CD4-positive, alpha-beta memory T cell (primary cell): ENCODE measurements at places on chromosomes 13 and 19. TPM values are rescaled to one million over a fixed set of nuclear protein-coding genes. Genes with fewer than 3 reads are reported as not detected.

DNA sequence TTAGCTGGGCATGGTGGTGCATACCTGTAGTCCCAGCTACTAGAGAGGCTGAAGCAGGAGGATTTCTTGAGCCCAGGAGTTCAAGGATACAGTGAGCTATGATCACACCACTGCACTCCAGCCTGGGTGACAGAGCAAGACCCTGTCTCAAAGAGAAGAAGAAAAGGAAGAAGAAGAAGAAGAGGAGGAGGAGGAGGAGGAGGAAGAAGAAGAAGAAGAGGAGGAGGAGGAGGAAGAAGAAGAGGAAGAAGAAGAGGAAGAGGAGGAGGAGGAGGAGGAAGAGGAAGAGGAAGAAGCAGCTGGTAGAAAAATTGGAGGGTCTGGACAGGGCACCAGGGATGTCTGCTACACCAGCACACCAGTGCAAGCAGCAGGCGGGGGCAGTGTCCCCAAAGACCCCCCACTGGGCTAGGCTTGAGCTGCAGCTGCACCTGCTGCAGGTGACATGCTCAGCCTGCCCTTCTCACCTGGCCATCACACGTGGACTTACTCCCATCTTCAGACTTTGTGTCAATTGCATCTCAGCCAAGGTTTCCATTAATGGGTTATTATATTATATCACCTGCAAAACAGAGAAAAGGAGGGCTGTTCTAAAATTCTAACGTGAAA lies 180.9 kb upstream of the ZNF507 start:
- DNase-seq, result no peak

- DNase-seq, result no peak
Measured at GRCh38 chr13:98688373-98688772, 64.1 kb downstream of the SLC15A1 start.

The FGF21 gene
- not detected for total RNA-seq

- no peak for DNase-seq
Measured at GRCh38 chr13:113552786-113553434, 31.6 kb upstream of the TFDP1 start.

- no peak for DNase-seq
Measured at GRCh38 chr19:3690551-3691371, 9.5 kb downstream of the PIP5K1C start.

The CATSPERD gene
- total RNA-seq, result not detected

The LSR gene
- total RNA-seq, result 45.8 TPM

The INSR gene
- 1.2 TPM for total RNA-seq

GRCh38 chr19:38826856-38827551 lies 4.6 kb downstream of the ECH1 start:
- DNase-seq, result no peak

- DNase-seq, result no peak
Measured at GRCh38 chr13:26197298-26197697, 24.8 kb downstream of the RNF6 start.

The MAB21L1 gene
- not detected for total RNA-seq

GRCh38 chr19:54696766-54697165 lies 27.5 kb upstream of the KIR3DL3 start:
- no peak for DNase-seq

GRCh38 chr19:56091751-56092546 lies 29.1 kb downstream of the ZNF787 start:
- DNase-seq, result no peak

- no peak for DNase-seq
Measured at GRCh38 chr13:31264151-31264550, 64.4 kb downstream of the B3GLCT start.

DNA sequence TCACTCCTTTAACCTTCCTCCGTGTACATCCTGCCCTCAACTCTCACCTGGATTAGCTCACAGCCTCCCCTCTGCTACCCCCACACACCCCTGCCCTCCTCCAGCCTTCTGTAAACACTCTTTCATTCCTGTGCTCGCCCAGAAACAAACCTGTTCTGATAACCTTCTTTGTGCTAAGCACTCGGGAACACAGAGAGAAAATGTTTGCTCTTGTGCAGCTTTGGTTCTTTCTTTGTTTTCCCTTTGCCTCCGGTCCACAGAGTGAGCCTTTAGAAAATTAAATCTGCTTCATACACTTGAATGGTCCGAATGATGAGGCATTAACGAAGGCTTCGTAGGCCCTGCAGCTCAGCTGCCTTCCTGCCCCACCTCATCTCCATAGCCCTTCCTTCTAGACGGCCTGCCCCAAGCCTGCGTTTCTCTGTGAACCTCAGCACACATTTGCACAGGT lies 6.6 kb upstream of the ZDHHC20 start:
- no peak for DNase-seq

- no peak for DNase-seq
Measured at GRCh38 chr13:76163761-76164160, 527.6 kb downstream of the LMO7 start.

The PCDH9 gene
- 0.08 TPM for total RNA-seq

GRCh38 chr19:13841086-13841961 lies 35.6 kb upstream of the NANOS3 start:
- peak; percentile 50 for DNase-seq

The ZNF135 gene
- 0.47 TPM for total RNA-seq

DNA sequence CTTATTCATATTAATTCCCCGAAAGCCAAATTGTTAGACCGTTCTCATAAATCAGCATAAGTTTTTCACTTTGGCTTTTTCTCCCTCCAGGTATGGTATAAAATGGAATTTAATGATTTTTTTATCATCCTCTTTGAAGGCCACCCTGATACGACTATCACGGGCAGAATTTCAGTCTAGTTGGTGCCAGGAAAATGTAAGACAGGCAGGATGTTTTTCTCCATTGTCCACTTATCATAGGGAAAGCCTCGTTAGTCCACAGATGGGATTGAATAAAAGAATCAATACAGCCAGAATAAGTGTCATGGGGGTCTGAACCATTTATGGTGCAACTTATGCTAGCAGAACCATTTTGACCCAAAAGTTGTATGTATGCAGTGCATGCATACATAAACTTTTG lies 566.0 kb upstream of the ARGLU1 start:
- no peak for DNase-seq

DNA sequence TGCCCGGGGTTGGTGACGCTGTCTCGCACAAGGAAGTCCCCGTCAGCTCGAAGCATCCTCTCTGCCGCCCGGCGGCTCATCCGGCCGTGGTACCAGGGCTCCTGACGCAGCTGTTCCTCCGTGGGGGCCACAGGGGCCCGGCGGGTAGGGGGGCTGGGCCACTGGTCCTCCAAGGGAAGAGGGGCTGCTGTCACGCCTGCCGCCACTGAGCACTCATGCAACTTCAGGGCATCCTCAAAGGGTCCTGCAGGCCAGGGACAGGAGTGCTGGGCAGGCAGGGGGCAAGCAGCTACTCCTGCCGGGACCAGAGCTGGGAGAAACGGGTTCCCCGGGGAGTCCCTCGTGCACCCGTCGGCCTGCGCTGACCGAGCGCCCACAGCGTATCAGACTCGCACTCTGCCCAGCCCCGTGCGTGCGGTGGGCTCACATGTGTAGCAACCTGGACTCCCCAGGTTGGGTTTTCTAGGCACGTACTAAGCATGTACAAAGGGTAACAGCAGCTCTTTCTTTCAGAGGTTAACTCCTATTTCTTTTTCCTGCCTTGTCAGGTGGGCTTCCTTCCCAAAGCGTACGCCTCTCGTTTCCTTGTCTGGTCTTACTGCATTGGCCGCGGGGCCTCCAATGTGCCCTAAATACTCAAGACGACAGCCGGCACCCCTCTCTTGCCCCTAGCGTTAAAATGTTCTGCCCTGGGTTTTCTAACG lies 13.4 kb upstream of the C2CD4C start:
- no peak for DNase-seq

The CYP2B6 gene
- total RNA-seq, result not detected

DNA sequence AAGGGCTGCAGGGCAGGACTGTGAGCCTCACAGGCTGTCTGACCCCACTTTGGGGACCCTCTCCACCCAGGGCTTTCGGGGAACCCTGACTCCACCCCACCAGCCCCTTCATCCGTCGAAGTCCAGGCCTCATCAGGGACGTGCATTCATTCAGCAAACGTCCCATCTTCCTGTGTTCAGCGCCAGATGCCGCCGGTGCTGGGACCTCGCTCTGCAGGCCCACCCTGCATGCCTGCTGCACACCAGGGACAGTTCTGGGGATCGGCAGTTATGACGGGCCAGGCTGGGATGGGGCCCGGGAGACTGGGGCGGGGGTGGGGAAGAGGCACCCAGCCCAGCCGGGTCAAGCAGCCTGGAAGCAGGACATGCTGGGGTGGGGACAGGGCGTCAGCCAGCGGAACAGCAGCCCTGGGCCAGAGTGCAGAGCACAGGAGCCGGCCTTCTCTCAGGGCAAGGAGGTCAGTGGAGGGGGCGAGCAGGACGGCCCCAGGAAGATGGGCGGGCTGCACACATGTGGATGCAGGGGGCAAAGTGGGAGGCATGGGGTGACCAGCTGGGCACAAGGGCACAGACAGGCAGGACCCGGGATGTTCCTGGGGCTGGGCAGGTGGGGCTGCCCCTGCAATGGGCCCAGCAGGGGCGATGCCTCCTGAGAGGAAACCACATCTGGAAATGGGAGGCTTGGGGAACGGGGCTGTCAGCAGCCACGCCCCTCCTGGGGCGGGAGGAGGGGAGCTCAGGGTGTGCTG lies 5.1 kb downstream of the GAMT start:
- no peak for DNase-seq

The ERICH4 gene
- not detected for total RNA-seq

GRCh38 chr13:55230570-55230908 lies 1910.2 kb upstream of the PRR20A start:
- no peak for DNase-seq
